ENCODE measurements at places on chromosomes 11 and 22. TPM values are rescaled to one million over a fixed set of nuclear protein-coding genes. Genes with fewer than 3 reads are reported as not detected.

The HTR3A gene
- not detected for total RNA-seq

The OR52K2 gene
- total RNA-seq, result not detected

GRCh38 chr11:40285558-40285957, 1173.9 kb downstream of the LRRC4C start:
- no peak for DNase-seq

GRCh38 chr11:8403310-8403709, 139.6 kb upstream of the LMO1 start:
- no peak for DNase-seq

DNA sequence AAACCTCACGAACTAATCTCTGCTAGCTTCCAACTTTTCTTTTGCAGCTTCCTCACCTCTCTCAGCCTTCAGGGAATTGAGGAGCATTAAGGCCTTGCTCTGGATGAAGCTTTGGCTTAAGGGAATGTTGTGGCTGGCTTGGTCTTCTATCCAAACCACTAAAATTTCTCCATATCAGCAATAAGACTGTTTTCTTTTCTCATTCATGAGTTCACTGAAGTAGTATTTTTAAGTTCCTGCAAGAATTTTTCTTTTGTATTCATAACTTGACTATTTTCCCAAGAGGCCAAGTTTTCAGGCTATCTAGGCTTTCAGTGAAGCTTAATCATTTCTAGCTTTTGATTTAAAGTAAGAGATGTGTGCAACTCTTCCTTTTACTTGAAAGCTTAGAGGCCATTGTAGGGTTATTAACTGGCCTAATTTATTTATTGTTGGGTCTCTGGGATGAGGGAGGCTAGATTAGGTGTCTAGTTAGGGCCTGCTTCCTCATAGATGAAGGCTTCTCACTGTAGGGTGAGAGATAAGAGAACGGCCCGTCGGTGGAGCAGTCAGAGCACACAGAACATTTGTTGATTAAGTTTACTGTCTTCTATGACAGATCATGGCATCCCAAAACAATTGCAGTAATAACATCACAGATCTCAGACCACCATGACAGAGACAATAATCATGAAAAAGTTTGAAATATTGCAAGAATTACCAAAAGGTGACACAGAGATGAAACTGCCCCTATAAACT, 33.2 kb downstream of the CSF2RB start:
- no peak for DNase-seq

GRCh38 chr22:42792909-42793847, 63.9 kb downstream of the ARFGAP3 start:
- DNase-seq, result no peak

GRCh38 chr11:23725752-23726151, 771.1 kb upstream of the LUZP2 start:
- no peak for DNase-seq

GRCh38 chr22:19524170-19525115, at the start of gene CLDN5:
Gene CLDN5 (minus strand): TSS chr22:19524410. CDS start chr22:19524255, 155 bp downstream.
- no peak for DNase-seq

DNA sequence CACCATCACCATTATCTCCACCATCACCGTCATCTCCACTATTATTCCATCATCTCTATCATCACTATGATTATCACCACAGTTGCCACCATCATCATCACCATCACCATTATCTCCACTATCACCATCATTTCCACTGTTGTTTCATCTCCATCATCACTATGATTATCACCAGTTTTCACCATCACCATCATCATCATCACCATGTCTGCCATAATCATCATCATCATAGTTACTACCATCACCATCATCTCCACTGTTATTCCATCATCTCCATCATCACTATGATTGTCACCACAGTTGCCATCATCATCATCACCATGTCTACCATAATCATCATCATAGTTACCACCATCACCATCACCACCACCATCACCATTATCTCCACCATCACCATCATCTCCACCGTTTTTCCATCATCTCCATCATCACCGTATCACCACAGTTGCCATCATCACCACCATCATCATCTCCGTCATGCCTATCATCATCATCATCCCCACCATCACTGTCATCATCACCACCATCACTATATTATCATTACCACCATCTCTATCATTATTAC, 264.9 kb downstream of the BRD1 start:
- DNase-seq, result no peak

Measured in activated CD8-positive, alpha-beta T cell treated with anti-CD3 and anti-CD28 coated beads, Interleukin-2, amount 10 ng/mL, durations not matched to agents 7 days and 5 days (primary cell).